ENCODE measurements at places on chromosomes 3 and 15.

GRCh38 chr3:22045882-22046281, 294.9 kb upstream of the ZNF385D start:
- DNase-seq, result no peak

DNA sequence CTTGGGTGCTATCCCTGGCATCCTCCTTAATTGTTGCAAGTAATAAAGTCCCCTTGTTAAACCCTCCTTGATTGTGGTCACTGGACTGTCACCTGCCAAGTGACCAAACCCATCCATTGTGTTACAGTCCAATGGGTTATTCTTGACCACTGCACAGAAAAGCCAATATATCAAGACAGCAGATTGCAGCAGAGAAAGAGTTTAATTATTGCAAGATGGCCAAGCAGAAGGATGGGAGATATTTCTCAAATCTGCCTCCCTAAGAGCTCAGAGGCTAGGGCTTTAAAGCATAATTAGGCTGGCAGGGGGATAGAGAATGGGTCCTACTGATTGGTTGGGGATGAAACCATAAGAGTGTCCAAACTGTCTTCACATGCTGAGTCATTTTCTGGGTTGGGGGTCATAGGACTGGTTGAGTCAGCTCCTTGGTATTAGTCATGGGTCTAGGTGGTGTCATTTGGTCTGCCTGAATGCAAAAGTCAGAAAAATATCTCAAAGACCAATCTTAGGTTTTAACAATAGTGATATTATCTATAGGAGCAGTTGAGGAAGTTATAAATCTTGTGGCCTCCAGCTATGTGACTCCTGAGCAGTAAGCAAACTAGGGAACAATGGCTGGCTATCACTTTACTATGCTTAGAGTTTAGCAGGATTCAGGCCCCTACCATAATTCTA, 19.1 kb upstream of the XYLB start:
- DNase-seq, result peak; percentile 16

GRCh38 chr3:149947231-149947630, 23.5 kb downstream of the PFN2 start:
- DNase-seq, result no peak

GRCh38 chr3:148757238-148758215, 59.8 kb downstream of the AGTR1 start:
- DNase-seq, result no peak

GRCh38 chr15:43899928-43900327, 73.1 kb downstream of the WDR76 start:
- no peak for DNase-seq

DNA sequence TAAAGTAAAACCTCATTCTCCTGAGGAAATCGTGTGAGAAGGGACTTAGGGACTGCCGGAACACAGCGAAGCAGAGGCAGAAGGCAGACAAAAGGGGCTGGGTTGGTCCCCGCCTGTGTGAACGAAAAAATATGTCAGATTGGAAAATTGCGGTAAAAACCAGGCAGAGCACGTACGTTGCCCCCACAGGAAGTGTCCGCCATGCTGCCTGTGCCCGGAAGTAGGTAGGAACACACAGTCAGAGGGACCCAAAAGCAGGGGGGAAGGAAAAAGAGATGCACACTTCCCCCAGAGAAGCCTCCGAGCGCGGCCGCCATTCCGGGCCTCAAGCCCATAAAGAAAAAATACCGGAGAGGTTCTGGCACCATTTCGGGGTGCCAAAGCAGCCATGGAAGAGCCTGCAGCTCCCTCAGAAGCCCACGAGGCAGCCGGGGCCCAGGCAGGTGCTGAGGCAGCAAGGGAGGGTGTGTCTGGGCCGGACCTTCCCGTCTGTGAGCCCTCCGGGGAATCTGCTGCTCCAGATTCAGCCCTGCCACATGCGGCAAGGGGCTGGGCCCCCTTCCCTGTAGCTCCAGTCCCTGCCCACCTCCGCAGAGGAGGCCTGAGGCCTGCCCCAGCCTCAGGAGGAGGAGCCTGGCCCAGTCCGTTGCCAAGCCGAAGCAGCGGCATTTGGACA, at the start of gene MKRN3:
TSS of gene MKRN3 (plus strand) at position 280 of the 676 bp plus-strand sequence. CDS start at position 389, 109 bp downstream.
- peak; percentile 36 for DNase-seq

- DNase-seq, result no peak
Measured at GRCh38 chr3:44056446-44057240, 185.0 kb upstream of the TOPAZ1 start.

DNA sequence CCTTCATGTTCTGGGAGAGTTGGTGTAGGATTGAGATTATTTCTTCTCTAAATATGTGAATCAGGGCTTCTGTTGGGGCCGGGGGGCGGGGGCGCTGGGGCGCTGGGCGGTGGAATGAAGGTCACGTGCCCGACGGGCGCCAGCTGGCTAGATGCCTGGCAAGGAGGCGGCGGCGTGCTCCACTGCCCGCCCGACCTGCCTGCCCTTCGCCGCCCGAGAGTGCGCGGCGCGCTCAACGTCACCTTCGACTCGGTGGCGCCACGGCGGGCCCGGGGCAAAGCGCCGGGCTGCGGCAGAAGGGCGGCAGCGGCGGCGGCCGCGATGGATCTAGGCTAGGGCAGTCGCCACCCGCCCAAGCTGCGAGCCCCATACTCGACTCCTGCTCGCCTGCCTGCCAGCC, 47.0 kb upstream of the LHFPL4 start:
- peak; percentile 32 for DNase-seq

- DNase-seq, result no peak
Measured at GRCh38 chr15:89140595-89140994, 52.3 kb downstream of the ABHD2 start.

DNA sequence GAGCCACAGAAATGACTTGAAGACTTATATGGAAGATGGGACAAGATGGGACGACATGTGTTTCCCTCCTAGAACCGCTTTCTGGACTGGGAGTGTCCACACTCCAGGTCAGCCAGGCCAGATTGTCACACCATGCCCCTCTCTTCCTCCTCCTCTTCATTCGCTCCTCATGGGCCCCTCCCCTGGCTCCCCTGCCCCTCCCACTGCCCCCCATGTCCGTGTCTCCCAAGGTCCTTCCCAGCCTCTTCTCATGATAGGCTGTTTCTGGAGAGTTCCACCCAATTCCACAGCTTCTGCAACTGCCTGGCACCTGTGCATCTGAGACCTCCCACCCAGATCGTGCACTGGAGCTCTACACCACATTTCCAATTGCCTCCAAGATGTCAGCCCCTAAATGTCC, 6.6 kb downstream of the MYO5C start:
- DNase-seq, result no peak

DNA sequence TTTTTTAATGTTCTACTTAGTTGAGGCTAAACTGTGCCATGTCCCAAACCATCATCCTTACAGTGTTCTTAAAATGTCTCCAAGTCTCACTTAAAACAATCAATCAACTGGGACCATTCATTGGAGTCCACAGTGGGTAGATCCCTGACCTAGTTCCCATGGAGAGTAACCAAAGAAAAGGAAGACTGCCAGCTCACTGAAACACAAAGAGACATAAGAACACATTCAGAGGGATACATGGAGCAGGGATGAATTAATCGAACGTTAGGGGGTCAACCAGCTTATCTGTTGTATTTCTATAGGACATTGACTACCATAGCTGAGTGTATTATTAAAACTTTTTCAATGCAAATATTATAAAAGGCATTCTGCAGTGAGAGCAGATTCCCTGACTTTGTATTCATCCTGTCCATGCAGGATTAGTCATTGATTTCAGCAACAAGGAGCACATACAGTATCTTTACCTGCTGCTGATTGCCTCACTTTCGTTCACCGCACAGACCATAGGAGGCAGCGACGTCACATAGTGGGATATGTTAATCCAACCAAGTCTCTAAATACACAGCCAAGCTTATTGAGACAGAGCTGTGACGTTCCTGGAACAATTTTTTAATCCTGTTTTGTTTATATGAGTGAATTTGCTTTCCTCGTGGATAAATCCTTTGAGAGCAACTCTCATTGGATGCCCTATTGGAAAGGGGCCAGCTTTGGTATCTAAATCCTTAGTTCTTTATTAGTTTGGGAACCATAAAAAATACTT, 364.9 kb upstream of the RBMS3 start:
- no peak for DNase-seq

GRCh38 chr15:64092864-64093626, 593 bp downstream of the CIAO2A start:
- DNase-seq, result peak; percentile 69

DNA sequence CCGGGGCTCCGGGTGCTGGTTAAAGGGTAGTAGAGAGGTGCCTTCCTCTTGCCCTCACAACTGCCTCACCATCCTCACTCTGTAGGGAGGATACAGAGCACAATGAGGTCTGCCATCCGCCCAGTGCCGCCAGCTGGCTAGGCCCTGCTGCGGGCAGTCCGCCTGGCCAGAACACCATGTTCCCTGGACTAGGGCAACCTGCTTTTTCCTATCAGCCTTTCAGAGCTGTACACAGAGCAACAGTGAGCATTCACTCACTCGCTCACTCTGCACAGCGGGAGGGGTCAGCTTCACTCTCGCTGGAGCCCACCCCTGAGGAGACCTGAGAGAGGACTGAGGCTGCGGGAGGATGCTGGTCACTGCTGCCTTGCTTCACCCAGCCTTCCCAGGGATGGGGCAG, 218.7 kb upstream of the CHRNA7 start:
- DNase-seq, result no peak

DNA sequence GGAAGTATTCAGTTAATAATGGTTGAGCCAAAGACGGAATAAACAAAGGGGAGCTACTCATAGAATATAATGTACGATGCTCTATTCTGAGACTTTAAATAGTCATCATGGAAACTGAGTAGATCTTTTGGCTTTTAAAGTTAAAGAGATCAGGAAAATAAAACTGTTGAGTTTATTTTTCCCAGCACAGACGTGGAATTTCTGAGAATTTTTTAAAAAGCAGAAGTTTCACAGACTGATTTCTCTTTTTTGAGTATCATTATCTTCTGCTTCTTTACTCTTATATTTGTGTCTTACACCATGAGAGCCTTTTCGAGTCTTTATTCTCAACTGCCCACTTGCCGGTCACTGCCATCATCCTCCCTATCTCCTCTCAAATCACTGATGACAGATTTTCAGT, 13.2 kb downstream of the P2RY14 start:
- no peak for DNase-seq

DNA sequence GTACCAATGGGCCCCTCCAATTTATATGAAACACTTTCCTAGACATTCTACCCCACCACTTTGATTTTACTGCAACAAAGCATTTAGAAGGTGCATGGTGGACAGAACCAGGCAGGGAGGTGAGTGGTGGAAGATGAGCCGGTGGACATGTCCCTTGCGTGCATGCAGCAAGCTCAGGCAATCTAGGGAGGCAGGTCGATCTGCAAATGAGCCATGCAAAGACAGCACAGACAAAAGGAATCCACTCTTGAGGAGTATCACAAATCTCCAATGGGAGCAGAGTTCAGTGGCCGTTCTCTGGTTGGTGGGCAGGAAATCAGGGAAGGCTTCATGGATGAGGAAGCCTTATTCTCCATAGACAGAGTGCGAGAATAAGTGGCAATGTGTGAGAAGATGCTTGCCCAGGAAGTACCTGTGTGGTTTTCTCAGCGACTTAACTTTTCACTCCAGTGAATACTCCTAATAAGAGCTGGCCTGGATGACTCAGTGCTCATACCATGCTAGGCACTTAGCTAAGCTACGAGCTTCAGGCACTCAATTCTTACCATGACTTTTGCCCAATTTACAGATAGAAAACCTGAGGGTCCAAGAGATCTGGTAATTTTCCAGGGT, 152.5 kb downstream of the FOXP1 start:
- no peak for DNase-seq

DNA sequence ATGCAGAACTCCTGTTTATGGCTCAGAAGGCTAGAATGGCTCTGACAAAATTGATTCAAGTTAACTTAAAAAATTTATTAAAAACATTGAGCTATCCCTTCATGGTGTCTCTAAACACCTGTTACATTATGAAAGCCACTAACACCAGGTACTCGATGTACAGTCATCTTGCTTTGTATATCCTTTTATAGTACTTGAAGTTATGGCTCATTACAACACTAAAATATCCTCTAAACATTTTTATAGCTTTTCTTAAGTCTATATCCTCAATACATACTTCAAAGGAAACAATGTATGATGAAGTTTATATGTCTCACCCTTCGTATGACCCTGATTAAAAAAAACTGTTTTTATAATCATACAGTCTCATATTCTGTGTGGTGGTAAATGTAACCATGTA, 38.2 kb downstream of the SLITRK3 start:
- no peak for DNase-seq

DNA sequence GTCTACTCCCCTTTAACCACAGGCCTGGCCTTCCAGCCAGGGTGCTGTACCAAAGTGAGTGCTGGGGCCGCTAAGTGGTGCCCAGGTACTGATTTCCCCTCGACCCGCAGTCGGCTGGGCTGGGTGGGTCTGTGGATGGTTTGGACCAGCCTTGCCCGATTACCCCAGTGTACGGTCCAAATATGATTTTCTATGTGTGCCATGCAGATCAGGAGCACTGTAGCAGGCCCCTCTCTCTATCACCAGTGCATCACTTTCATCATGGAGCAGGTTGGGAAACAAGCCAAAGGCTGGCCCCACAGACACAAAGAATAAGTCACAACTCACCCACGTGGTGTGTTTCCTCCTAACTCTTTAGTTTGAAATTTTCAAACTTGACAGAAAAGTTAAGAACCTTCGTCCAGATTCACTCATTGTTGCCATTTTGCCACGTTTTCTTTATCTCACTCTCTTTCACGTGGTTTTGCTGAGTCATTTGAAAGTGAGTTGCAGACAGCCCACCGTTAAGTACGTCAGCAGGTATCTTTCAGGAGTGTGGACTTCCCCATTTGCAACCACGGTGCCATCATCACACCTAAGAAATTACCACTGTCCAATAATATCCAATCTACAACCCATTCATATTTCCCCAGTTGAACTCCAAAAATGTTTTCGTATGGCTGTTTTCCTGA, 37.0 kb downstream of the ZNF710 start:
- DNase-seq, result peak; percentile 69

- DNase-seq, result no peak
Measured at GRCh38 chr3:195458316-195458717, 15.5 kb upstream of the ACAP2 start.

DNA sequence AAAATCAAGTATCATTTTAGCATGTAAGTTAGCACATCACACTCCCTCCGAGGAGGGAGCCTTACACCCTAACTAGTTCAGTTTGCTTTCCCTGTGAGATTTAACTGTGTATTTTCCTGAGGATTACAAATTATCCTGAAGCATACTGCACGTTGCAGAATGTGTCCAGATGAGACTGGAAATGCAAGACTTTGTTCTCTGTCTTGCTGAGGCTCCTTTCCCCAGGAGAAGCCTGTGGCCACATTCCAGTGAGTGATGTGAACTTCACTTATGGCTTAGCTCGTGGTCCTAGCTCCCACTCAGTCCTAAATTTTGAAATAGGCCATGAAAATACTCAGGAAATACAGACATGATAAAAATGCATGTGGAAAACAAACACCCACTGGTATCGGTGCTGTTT, 23.7 kb downstream of the PDZRN3 start:
- DNase-seq, result no peak

GRCh38 chr3:36678216-36679013, 85.9 kb downstream of the DCLK3 start:
- no peak for DNase-seq

GRCh38 chr15:71357967-71358366, 242.7 kb downstream of the THSD4 start:
- DNase-seq, result no peak
